ENCODE measurements at places on chromosomes 7 and 10. TPM values are rescaled to one million over a fixed set of nuclear protein-coding genes. Genes with fewer than 3 reads are reported as not detected.

Gene HOXA6
- 2.0 TPM for total RNA-seq

Gene CEP55
- 25.2 TPM for total RNA-seq

Gene SHTN1
- total RNA-seq = 39.2 TPM

Gene PRTFDC1
- not detected for total RNA-seq

Gene SLC26A3
- total RNA-seq = not detected

Gene XPNPEP1
- total RNA-seq = 51.6 TPM

Gene C7orf57
- total RNA-seq = 0.52 TPM

Gene PPP1R3C
- 0.30 TPM for total RNA-seq

- DNase-seq = peak; percentile 63
Observed at GRCh38 chr10:97810446-97810845, 38.6 kb upstream of the SFRP5 start.

GRCh38 chr10:87913156-87913921, 49.9 kb downstream of the PTEN start:
- no peak for DNase-seq

- no peak for DNase-seq
Observed at GRCh38 chr7:75663302-75663907, 75.3 kb downstream of the HIP1 start.

GRCh38 chr7:47325337-47325736, 256.6 kb downstream of the TNS3 start:
- no peak for DNase-seq

GRCh38 chr7:25636871-25637283, 408.6 kb upstream of the NPVF start:
- no peak for DNase-seq

- no peak for DNase-seq
Observed at GRCh38 chr10:102407425-102408130, 11.0 kb downstream of the PSD start.

GRCh38 chr10:20634839-20635238, 262.3 kb downstream of the NEBL start:
- no peak for DNase-seq

Data from MCF 10A (cell line).